ENCODE measurements at places on chromosomes 3 and 15. TPM values are rescaled to one million over a fixed set of nuclear protein-coding genes. Genes with fewer than 3 reads are reported as not detected.

CORO2B gene
- 6.0 TPM for total RNA-seq

TMOD3 gene
- total RNA-seq, result 25.7 TPM

HHATL gene
- not detected for total RNA-seq

- DNase-seq, result peak; percentile 93
Measured at GRCh38 chr15:99169769-99170311, 65.0 kb downstream of the SYNM start.

- DNase-seq, result no peak
Measured at GRCh38 chr3:158102242-158103080, 3.8 kb downstream of the SHOX2 start.

All from esophagus muscularis mucosa (tissue), 4 donors.